ENCODE measurements at places on chromosomes 12 and 14.

- DNase-seq = no peak
These were observed 10.0 kb upstream of the PKP2 start for GRCh38 chr12:32906399-32907165.

DNA sequence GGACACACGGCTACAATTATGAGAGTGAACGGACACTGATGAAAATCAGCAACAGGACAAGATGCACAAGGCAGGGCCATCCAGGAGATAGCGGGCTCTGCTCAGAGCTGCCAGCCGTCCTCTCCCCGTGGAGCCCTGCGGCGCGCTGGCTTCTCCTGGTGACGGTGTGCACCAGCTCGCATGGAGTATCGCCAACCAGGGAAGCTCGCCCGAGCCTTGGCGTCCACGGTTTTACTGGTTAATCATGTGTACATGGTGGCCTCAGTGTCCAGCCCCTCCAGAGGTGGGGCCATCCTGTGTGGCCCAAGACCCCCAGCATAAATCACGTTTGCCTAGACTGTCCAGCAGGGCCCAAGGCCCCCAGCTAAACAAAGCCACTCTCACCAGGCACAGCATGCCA, 31.2 kb upstream of the DYNC1H1 start:
- DNase-seq = no peak

DNA sequence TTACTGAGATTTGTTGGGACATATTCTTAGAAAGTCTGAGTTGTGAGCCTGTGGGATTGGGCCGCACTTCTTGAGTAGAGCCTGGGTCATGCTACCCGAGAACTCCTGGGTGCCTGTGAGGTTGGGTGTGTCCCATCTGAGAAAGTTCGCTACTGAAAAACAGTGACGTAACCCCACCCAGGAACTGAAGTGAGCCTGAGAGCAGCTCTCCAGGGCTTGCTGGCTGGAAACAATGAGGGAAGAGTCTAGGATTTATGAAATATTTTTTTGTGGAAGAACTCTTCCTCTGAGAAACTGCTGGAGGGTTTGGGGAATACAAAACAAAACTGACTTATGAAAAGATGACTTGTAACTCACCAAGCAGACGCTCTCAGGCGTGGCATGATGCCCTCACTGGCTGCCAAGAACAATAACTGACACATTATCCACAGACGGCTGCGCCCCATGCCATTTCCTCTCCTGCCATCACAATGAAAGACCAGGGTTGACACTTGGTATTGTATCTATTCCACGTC, 69.2 kb downstream of the RASSF3 start:
- DNase-seq = peak; percentile 9

GRCh38 chr14:91866511-91867295, 633 bp downstream of the TC2N start:
- no peak for DNase-seq

DNA sequence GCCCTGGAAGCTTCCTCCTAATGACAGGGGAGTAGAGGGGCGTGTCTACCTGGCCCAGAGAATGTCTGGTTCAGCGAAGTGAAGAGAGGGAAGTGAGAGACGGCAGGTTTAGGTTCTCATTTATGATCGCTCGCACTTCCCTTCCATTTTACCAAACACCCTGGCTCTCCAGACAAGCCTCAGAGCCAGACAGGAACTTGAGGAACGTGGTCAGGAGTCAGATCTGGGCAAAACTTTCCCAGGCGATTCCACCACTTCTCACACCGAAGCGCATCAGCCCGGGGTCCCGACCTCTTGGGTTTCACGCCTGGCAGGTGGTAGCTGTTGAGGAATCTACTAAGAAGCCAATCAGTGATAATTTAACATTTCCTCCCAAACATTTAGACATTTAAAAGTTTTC, 21.3 kb downstream of the ACTN1 start:
- DNase-seq = no peak

- DNase-seq = peak; percentile 72
These were observed at the start of gene GMPR2 for GRCh38 chr14:24232645-24233537. TSS of gene GMPR2 (plus strand) at chr14:24232929. CDS start at chr14:24233254, 325 bp downstream.

DNA sequence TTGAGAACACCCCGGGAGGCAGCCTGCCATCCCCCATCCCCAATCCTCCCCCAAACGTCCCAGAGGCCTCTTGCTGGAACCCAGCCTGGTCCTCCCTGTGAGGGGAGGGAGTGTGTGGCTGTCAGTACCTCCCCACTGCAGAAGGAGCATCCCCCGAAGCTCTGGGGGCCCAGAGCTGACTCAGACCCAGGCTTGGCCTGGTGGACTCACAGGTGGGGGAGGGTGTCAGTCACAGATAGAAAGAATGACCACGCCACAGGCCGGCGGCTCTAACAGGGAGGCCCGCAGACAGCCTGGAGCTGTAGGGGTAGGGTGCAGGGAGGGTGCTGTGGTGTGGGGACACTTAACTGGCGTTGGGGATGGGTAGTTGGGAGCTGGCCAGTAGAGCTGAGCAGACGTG, 5.3 kb downstream of the HHIPL1 start:
- no peak for DNase-seq

- DNase-seq = no peak
These were observed 288.4 kb downstream of the DAD1 start for GRCh38 chr14:22300646-22301045.

DNA sequence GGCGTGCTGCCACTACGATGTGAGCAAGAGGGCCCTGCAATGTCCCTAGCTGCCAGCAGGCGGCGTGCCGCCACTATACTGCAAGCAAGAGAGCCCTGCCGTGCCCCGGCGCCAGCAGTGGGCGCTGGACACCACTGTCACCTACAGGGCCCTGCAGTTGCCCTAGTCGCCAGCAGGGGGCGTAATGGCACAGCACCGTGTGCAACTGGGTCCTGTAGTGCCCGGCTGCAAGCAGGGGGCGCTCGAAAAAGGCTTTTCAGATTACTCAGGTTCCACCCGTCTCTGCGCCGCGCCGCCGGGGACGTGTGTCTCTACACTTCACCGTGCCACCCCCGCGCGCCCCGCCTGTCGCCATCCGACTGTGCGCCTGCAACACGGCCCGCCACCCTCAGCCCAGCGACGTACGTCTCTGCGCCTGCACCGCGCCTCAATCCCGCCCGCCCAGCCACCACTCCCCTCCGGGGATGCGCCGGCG, 1356.9 kb downstream of the TMEM121 start:
- peak; percentile 49 for DNase-seq

GRCh38 chr12:30925607-30926242, 823 bp upstream of the TSPAN11 start:
- no peak for DNase-seq

DNA sequence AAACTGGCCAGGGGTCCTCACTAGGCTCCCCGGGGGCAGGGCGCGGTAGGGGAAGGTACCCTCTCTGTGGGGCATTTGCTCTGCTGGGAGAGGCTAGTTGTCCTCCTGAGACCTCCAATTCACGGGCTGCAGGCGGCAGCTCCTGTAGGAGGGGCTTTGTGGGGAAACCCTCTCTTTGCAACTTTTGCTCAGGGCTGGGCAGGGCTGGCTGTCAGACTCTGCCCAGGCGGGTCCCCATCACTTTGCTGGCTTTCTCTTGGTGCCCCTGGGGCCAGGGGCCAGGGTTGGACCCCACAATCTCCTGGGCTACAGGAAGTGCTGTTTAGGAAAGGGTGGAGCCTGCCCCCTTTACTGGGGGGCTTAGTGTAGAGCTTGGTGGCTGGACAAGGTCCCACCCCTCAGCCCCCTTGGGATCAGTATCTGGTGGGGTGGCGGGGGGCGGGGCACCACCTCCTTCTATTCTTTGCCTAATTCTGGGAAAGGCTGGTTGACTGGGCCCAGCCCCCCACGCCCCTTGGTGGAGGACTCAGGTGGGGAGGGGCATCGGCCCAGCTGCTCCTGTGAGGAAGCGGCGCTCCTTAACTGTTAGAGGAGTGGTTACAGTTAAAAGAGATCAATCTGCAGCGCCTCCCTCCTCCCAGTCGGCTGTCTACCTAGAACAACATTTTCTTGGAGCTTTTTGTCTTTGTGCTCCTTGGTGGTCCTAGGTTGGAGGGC, 918.7 kb downstream of the AACS start:
- no peak for DNase-seq

DNA sequence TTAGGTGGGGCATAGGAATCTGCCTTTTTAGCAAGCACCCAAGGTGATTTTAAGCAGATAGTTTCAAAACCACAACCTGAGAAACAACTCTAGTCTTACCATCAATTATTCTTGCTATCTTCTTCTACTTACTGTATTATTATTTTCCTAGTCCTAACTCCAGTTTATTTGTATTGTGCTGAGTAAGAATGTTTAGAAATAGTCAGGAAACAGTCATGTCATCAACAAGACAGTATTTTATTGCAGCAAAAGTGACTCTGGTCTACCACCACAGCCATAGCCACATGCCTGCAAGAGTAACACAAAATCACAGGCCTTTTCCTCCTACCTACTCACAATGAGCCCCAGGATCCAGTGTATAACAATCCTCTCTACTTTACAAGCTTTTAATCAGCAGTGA, 46.3 kb upstream of the FLRT2 start:
- DNase-seq = no peak

GRCh38 chr12:116520801-116521471, 38.2 kb upstream of the MAP1LC3B2 start:
- no peak for DNase-seq

GRCh38 chr12:68919581-68920239, 13.3 kb downstream of the CPM start:
- no peak for DNase-seq

- no peak for DNase-seq
These were observed 28.1 kb downstream of the MSRB3 start for GRCh38 chr12:65306366-65307168.

GRCh38 chr12:132633398-132633797, 14.8 kb downstream of the P2RX2 start:
- no peak for DNase-seq

- no peak for DNase-seq
These were observed 358.1 kb downstream of the RAD51B start for GRCh38 chr14:68177728-68178127.

DNA sequence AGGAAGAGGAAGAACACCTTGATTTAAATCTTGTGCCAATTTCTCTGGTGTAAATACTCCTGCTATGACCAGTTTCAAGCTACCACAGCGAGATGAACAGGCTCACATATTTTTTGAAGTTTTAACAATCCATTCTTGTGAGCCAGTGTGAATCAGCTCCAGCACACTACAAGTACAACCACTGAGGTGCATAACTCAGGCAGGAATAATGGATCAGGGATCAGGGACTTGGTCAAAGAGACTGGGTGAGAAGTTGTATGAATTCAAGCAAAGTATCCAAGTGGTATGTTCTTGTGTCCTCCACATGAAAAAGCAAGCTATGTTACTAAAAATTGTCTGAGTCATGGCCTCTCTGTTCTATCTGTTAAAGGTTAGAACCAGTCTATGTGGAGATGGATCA, 35.2 kb upstream of the KITLG start:
- no peak for DNase-seq

- no peak for DNase-seq
These were observed 55.2 kb downstream of the PDE3A start for GRCh38 chr12:20423557-20423956.

- DNase-seq = no peak
These were observed 15.9 kb upstream of the DHRS2 start for GRCh38 chr14:23620177-23620702.

DNA sequence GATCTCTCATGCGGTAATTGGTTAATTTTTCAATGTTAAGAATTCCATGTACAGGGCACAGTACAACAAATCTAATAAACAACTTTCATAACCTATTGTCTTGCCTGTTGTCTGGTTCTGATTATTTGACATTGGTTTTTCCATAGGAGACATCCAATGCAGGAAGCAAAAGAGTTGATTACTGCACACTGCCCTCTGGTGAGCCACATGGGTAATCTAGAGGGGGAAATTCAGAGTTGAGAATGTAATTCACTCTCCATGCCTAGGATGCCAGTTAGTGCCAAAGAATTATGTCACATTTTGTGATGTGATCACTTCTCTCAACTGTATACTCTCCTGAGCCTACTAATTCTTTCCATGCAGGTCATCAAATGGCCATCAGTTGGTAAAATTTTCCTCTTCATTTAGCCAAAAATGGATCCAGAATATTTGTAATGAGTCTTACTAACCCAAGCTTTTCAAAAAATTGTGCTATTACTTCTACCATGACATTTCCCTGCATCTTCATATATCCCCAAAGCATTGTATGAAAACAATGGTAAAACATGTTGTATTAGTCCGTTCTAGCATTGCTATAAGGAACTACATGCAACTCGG, 17.7 kb upstream of the CCDC91 start:
- peak; percentile 79 for DNase-seq

DNA sequence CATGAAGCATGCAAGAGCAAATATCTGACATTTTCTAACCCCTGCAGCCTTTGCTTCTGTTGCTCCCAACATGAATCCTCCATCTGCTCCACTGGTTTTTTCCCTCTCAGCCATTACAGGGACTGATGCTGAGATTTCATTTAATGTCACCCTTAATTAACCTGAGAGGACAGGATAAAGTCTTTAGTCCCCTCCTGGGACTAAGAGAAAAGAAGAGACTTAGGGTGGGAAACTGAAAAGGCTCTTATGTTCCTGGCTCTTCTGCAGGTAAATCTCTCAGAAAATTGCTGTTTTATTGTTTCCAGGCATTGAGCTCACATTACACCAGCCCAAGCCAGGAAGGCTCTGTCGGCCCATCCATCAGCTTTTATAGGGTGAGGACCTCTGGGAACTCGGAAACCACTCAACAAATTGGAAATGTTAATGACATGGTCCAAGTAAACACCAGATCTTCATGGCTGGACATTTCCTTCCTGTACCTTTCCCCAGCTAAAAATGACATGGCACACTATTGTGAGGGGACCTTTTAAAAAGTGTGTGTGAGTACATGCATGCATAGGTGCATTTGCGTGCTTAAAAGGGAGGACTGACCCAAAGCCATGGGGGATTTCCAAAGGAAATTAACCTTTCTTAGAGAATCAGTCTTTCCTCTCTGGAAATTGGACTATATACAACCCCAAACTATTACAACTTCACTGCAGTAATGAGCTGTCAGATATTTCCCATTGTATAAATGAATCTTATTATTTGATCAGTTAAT, 408.1 kb upstream of the TMTC1 start:
- DNase-seq = no peak

GRCh38 chr12:104643093-104643818, 186.5 kb downstream of the CHST11 start:
- no peak for DNase-seq

DNA sequence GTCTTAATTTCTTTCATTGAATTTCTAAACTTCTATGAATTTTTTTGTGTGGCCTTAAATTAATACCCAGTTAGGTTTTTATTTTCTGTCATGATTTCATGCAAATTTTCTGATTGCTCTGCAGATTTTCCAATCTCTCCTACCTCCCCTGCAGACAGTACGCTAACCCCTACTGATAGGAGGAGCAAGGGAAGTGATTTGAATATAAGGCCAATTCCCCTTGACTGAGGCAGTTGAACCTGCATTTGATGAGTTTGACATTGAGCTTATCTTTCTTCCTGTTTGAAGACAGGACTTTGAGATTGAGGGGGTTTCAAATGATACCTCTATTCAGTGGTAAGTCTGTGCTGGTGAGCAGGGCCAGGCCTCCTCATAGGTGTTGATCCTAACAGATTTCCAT, 74.6 kb downstream of the SNAPC1 start:
- DNase-seq = no peak

DNA sequence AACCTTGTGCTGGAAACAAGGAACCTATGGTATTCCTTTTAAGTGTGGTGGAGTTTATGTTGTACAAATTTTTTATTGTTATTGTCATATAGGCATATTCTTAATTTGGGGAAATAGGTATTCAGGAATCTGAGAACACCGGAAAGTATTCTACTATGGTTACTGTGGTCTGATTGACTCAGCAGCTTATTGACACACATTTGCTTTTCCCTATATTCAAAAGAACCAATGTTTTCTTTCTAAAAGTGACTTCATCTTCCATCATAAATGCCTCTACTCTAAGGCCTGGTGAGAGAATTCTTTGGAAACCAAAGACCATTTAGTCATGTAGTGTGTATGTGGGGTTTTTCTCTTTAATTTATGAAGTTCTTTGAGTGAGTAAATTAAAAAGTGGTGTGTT, 474.8 kb downstream of the TMTC2 start:
- no peak for DNase-seq
